ENCODE measurements at places on chromosomes 3 and 15.

DNA sequence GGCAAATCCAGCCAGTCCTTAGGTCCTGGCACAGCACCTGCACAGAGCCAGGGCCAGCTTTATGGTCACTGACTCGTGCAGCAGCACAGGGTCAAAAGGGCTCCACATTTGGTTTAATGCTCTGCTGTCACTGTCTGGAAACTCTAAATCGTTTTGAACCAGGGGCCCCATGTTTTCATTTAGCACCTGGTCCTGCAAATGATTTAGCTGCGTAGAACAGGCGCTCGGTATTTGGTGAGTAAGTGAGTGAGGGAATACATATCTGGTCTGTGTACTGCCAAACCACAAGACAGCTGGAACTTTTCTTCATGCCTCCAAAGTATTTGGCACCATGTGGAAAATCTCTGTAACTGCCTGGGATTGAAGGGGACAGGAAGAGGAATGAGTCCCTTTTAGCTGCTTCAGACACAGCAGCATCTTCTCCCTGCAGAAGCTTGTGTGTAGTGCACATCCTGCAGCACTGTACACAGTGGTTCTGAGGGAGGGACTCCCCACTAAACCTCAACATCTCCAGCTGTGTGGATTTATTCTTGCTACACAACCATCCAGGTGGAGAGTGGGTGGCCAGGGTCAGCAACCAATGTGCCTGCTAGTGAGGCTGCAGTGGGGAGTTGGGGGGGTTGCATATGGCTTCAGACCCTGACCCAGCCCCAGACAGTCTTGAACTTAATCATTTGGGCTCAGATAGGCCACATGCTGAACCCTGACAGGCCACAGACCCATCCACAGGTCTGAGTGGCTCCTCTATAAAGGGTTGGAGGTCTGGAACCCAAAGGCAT is 1.1 kb downstream of the SH2D7 start:
- DNase-seq: no peak

GRCh38 chr3:102715030-102715697 is 280.3 kb downstream of the ZPLD1 start:
- no peak for DNase-seq

DNA sequence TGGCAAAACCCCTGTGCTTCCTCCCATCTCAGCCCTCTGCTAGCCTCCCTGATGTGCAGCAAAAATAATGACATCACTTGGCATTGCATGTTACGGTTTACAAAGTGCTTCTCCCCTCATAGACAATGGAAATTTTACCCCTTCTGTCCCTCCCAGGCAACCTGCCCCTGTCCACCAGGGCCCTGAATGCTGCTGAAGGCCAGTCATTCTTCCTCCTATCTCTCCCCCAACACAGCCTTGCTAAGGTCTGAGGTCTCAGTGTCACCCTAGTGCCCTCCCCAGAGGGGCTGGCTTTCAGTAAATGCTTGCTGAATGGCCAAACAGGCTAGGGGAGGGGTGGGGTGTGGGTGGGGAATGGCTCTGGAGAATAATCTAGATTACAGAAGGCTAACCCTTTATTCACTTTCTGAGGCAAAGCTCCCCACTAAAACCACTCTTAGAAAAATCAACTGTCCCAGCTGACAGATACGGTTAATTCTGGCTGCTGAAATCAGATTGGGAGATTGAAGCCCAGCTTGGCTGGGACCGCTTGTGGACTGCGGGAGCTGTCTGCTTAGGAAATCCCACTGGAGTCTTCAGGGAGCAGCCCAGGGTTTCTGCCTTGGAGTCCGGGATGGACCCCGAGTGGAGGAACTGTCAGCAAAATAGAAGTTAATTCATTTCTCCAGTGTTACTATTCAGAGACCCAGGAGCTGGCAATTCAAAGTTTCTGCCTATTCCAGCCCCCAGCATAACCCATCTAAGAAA is 22.9 kb downstream of the ANP32A start:
- DNase-seq: no peak

DNA sequence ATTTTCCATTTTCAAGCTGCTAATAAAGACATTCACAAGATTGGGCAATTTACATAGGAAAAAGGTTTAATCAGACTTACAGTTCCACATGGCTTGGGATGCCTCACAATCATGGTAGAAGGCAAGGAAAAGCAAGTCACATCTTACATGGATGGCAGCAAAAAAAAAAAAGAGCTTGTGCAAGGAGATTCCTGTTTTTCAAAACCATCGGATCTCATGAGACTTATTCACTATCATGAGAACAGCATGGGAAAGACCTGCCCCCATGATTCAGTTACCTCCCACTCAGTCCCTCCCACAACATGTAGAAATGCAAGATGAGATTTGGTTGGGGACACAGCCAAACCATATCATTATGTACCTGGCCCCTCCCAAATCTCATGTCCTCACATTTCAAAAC is 202.0 kb downstream of the FNDC3B start:
- DNase-seq: no peak

GRCh38 chr15:41734079-41734478 is 40.2 kb upstream of the MAPKBP1 start:
- no peak for DNase-seq

DNA sequence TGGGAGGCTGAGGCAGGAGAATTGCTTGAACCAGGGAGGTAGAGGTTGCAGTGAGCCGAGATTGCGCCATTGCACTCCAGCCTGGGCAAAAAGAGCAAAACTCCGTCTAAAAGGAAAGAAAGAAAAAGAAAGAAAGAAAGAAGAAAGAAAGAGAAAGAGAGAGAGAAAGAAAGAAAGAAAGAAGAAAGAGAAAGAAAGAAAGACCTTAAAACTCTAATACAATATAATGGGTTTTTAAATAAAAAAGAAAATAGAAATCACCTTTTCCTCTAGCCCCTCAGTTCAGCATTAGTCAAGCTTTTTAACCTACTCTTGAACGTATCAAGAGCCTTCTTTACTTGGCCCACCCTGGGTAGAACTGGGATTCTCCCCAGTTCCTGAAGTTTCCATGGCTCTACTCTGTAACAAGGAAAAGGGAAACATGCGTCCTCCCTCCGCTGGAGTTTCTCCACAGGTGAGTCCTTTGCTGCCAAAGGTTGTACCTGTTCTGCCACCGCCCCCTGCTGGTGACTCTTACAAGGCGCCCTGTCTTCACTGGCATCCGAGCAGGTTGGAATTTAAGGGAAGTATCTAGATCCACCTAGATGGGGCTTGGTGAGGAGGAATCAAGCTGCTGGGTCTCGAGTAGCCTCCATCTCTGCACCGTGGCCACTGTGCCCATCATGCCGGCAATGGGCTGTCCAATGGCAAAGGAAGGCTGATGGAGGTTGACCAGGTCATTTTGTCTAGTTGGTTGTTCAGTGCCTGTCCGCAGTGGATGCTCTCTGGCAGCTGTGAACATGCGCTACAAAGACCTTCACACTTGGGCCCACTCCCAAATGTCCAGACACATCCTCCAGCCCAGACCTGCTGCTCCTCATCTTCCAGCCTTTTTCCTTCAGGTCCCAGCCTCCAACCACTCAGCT is 20.6 kb upstream of the EPHB3 start:
- DNase-seq: peak; percentile 55

GRCh38 chr3:105835606-105836005 is 33.2 kb downstream of the CBLB start:
- no peak for DNase-seq

GRCh38 chr3:57151749-57152148 is 13.4 kb downstream of the IL17RD start:
- DNase-seq: no peak

DNA sequence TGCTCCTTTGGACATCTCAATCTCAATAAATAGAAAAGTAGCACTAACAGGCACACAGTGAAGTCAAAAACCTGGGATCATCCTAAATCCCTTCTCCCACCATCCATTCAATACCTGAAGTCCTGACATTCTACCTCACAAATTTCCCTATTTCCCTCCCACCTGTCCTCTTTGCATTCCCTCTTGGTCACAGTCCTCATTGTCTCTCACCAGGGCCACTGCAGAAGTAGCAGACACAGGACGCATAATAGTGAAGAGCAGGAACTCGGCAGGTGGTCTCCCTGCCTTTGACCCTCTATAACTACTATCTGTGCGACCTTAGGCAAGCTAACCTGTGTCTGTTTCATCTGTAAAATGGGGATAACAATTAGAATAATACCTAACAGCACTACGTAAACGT is 2.3 kb downstream of the THOC7 start:
- no peak for DNase-seq

DNA sequence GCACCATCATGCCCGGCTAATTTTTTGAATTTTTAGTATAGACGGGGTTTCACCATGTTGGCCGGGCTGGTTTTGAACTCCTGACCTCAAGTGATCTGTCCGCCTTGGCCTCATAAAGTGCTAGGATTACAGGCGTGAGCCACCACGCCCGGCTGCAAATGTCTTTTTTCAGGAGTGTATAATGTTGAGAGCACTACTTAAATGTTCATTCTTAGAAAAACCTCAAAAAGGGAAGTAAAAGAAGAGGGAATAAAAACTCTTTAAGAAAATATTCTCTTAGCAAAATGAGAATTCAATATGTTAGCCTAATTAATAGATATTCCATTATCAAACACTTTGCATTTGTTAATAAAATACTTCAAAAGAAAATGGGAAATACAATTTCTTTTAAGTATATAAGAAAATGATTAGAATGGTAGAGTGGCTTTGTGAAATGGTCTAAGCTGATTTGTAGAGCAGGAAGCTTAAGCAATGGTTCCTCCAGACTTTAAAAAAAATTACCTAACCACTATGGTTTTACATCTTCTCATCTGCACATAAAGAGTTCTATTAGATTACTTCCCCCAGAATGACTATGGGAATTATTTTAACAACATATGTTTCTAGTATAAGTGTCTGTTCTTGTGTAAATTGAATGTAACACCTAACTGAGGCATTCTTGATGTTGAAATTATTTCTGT is 226.7 kb upstream of the ALCAM start:
- no peak for DNase-seq

- DNase-seq: no peak
Observed at GRCh38 chr3:36763850-36764703, at the start of gene DCLK3. Gene DCLK3, minus strand, starts transcription at chr3:36764553. Its CDS starts 290 bp downstream, at chr3:36764263.

GRCh38 chr3:126873416-126873815 is 109.5 kb upstream of the PLXNA1 start:
- DNase-seq: no peak

- no peak for DNase-seq
Observed at GRCh38 chr3:4695846-4696245, 202.7 kb downstream of the ITPR1 start.

DNA sequence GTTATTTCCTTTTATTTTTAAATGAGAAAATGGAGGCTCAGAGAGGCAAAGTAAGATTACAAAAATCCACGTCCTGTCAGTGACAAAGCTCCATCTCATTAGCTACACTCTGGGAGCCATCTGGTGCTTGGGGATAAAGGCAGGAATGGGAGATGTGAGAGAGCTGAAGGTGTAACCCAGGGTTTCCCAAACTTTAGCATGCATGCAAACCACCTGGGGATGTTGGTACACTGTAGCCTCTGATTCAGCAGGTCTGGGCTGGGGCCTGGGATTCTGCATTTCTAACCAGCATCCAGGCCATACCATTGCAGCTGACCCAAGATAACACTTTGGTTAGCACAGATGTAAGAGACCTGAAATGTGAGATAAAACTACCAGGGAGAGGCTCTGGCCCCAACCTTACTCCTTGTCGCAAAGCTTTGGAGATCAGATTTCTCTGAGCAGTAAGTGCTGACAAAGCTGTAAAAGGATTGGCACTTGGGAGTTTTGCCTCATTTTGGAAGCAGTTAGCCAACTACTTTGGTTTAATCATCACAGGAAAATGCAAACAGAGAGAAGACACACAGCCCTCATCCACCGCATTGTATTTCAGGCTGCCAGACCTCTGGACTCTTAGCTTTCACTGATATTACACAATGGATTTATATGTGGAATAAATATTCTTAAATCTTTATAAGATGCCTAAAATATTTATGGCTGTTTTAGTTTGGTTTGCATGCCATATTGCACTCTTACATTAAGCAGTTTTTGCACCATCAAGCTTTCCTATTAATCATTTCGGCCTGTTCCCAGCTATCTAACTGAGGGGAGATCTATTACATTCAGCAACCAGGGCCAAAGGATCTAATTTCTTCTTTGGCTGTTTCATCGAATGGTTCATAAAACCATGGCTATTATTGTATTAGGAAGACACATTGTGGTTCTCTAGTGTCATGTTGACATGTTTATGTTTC is 263.0 kb downstream of the EBLN2 start:
- DNase-seq: peak; percentile 38

- DNase-seq: no peak
Observed at GRCh38 chr3:176159796-176160195, 1037.5 kb downstream of the TBL1XR1 start.

- no peak for DNase-seq
Observed at GRCh38 chr3:188539037-188539436, 385.1 kb downstream of the LPP start.

GRCh38 chr15:69749797-69750196 is 297.2 kb downstream of the RPLP1 start:
- peak; percentile 19 for DNase-seq

DNA sequence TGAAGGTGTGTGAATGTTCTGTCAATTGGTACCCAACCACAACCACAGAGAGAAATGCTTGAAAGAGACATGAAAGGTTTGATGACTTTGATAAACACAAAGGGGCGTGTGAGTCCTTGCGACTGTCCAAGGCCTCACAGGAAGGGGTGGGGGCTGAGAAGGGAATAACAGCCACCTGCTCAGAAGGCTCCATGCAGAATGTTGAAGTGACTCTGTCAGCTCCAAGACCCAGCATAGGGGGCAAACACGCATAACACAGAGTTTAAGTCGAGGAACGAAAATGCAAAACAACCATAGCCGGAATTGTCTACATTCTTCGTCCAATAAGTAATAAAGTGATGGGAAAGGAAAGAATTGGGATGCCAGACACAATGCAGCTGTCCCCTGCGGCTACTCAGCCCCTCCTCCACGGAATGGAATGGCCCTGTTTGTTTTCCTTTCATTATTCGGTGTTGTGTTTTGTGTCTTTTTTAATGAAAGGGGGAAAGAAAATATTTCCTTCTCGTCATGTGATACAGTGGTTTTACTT is 19.9 kb downstream of the TMEM212 start:
- DNase-seq: no peak

DNA sequence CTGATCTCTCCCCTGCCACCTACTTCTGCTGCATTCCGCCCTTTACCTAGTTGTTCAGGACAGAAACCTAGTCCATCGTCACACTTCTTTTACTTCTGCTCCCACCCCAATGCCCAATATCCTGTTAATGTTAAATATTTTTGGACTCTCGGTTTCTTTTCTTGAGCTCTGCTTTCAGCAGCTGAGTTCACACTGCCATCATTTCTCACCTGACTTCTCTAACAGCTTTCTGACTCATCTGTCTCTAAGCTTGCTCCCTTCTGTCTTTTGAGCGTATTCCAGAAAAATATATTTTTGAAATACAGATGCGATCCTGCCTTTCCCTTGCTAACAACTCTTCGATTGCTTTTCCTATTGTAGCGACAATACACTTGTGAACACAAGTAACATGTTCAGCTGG is 183.4 kb downstream of the KLHL25 start:
- no peak for DNase-seq

GRCh38 chr3:106343811-106344210 is 475.0 kb upstream of the CBLB start:
- no peak for DNase-seq

GRCh38 chr3:2655229-2655701 is 454.9 kb downstream of the IL5RA start:
- DNase-seq: no peak

GRCh38 chr3:183536238-183536880 is 19.1 kb downstream of the KLHL6 start:
- DNase-seq: no peak
